ENCODE measurements at places on chromosomes 3 and 15. TPM values are rescaled to one million over a fixed set of nuclear protein-coding genes. Genes with fewer than 3 reads are reported as not detected.

Gene ANKRD34C
- not detected for total RNA-seq

DNA sequence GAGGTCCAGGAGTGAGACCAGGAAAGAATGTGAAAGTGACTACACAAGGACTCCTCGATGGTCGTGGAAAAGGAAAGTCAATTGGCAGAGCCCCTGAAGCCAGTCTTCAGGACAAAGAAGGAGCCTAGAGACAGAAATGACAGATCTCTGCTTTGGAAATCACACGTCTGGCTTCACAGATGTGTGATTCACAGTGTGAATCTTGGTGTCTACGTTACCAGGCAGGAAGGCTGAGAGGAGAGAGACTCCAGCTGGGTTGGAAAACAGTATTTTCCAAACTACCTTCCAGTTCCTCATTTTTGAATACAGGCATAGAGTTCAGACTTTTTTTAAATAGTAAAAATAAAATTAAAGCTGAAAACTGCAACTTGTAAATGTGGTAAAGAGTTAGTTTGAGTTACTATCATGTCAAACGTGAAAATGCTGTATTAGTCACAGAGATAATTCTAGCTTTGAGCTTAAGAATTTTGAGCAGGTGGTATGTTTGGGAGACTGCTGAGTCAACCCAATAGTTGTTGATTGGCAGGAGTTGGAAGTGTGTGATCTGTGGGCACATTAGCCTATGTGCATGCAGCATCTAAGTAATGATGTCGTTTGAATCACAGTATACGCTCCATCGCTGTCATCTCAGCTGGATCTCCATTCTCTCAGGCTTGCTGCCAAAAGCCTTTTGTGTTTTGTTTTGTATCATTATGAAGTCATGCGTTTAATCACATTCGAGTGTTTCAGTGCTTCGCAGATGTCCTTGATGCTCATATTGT, 6.0 kb downstream of the CCR2 start:
- DNase-seq: no peak

- DNase-seq: no peak
These were observed 291.5 kb downstream of the KBTBD8 start for GRCh38 chr3:67289626-67290025.

DNA sequence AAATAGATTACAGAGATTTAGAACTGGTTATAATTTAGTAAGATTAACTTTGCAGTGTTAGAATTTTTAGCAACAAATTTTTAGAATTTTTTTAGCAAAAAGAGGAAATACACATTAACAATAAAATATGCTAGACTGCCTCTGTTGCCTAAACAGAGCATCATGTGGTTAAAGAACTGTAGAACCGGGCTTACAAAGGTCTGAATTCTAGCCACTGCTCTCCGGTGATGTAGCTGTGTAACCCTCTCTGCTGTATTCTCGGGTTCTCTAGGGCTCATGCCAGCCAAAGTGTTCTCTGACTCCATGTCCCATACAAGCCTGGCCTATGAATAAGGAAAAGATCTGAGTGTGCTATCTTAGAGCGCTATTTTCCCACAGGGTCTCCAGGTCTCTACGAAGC, 2.9 kb upstream of the P2RY12 start:
- DNase-seq: no peak

DNA sequence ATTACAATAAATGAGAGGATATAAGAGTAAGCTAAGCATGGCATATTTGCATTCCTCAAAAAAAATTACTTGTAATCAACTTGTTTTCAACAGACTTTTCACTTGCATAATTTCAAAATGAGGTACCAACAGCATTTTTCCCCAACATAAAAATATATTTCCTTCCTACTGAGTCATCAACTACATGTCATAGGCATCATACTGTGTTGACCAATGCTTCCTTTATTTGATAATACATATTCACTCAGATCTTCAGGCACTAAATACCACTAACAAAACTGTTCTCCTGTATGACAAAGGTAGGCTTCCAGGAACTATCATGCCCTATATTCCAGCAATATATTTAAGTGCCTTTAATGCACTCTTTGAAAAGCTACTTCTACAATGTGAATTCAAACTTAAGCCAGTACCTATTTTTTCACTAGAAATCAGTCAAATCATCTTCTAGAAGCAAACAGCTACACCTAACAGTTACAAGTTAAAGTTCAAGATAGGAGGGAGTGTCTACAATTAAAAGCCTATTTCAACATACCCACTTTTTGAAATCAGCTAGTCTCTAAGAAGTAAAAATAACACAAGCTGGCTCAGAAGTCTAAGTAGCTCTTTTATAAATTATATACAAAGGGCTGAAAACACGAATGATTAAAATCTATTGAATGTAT, 11.3 kb downstream of the ADAM10 start:
- DNase-seq: no peak

GRCh38 chr3:102299125-102299877, 135.5 kb upstream of the ZPLD1 start:
- DNase-seq: no peak
